ENCODE measurements at places on chromosomes 1 and 21.
A peak's percentile ranks its signal among the peaks of the same experiment; 100 is the strongest.

GRCh38 chr1:222009105-222009730, 267.3 kb upstream of the DUSP10 start:
- DNase-seq = peak; percentile 77
- H3K4me3 ChIP-seq = no peak overlapping the region
- no peaks in the 10 kb centered on the region for H3K4me1 ChIP-seq
- H3K27me3 ChIP-seq = no peaks in the 10 kb centered on the region
- H3K27ac ChIP-seq = peak overlapping the region; percentile 24

DNA sequence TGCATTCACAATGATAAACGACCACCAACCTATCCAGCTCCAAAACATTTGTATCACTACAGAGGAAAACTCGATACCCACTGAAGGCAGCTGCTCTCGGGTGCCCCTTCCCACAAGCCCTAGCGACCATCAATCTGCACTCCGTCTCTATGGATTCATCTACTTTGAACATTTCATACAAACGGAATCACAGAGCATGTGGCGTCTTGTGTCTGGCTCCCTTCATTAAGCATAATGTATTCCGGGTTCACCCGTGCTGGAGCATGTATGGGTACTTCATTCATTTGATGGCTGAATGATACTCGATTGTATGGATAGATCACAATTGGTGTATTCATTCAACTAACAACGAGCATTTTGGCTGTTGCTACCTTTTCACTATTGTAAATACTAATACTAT, 340.2 kb downstream of the SMYD3 start:
- H3K4me3 ChIP-seq = no peak overlapping the region
- no peaks in the 10 kb centered on the region for H3K36me3 ChIP-seq
- H3K27ac ChIP-seq = peak overlapping the region; percentile 17
- H3K27me3 ChIP-seq = no peaks in the 10 kb centered on the region
- H3K4me1 ChIP-seq = peaks cover 21% of the 10 kb centered on the region

DNA sequence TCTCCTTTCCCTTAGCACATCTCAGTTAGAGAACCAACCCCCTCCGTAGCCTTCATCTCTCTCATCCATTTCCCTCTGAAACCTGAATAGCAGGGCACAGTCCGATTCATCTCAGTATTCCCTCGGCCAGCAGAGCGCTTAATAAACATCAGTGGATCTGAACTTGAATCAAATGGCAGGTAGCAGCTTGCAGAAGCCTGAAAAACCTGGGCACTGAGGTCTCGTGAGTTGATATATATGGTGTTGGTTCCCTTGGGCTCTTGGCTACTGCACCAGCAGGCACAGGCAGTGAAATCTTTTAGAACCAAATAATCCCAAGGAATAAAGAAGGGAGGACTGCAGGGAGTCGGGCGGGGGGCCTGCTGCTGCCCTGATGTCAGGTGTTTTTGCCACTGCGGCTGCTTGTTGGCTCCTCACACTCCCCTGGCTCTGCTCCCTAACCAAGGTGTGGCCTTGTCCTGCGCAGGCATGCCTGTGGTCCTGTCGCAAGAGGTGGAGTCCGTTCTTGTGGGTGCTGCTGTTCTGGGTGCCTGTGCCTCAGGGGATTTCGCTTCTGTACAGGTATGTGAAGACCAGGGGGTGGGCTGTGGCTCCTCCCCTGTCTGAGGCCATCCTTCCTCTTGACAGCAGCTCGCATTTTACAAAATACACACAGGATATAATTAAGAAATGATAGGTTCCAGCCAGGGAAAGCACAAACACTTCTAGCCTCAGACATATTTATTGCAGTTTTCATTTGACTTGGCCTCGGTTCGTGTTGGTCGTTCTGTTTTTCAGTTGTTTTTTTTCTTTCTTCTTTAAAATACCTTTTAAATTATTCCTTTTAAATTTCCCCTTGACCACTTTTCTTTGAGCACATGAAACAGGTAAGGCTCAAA, 140.9 kb upstream of the HOOK1 start:
- H3K36me3 ChIP-seq = no peaks in the 10 kb centered on the region
- peaks cover 46% of the 10 kb centered on the region for H3K4me1 ChIP-seq
- no peaks in the 10 kb centered on the region for H3K27me3 ChIP-seq
- peak overlapping the region; percentile 94 for H3K27ac ChIP-seq
- DNase-seq = peak; percentile 98
- peak overlapping the region; percentile 59 for H3K4me3 ChIP-seq

DNA sequence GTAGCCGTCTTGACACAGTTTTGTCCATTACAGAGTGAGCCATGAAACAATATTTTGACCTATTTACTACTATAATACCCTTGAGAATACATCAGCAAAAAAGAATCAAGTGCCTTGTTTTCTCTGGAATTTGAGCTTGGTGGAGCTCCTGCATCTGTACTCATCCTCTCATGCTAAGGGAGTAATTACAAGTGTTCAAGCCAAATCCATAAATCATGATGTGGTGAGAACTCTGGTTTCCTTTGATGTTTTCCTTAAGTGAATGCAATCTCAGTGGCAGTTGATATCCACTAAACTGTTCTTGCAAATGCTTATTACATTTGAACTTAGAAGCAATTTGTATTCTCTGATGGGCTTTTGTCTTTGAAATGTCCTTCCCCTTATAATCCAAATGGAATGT, 824.6 kb upstream of the TMPRSS15 start:
- H3K27me3 ChIP-seq = no peaks in the 10 kb centered on the region
- no peak overlapping the region for H3K27ac ChIP-seq
- H3K4me1 ChIP-seq = peaks cover 6% of the 10 kb centered on the region
- DNase-seq = no peak
- no peaks in the 10 kb centered on the region for H3K36me3 ChIP-seq

- H3K27me3 ChIP-seq = peaks cover 26% of the 10 kb centered on the region
- no peaks in the 10 kb centered on the region for H3K36me3 ChIP-seq
- no peak overlapping the region for H3K27ac ChIP-seq
- no peak overlapping the region for H3K4me3 ChIP-seq
- peaks cover 12% of the 10 kb centered on the region for H3K4me1 ChIP-seq
Measured at GRCh38 chr1:248576260-248576980, 1.9 kb upstream of the OR2T34 start.

DNA sequence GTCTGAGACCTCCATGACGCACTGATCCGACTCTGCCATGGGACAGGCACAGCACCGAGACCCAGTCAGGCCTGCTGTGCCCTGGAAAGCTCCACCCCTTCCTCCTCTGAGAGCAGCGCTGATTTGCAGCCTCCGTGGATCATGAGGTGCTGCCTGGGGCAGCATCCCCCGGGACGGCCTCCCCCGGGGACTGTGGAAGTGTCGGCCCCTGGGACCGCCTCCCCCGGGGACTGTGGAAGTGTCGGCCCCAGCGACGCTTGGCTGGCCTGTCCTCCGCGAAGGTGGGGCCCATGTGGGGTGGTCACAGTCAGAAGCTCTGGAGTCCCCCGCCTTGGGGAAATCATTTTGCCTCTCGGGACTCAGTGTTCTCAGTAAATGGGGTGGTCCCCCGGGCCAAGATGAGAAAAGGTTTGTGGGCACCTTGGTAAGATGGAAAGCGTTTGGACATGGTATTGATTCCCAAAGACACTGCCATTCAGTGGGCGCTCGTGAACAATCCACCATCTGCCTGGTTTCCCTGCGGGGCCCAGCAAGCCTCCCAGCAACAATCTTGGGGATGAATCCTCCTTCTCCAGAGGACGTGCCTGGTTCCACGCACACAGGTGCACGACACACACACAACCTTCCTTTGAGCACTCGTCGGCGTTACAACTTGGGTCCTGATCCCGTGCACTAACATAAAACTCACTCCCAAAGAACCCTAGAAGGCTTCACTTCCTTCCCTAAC, 3.0 kb downstream of the TFF2 start:
- H3K27ac ChIP-seq = no peak overlapping the region
- H3K27me3 ChIP-seq = peaks cover 2% of the 10 kb centered on the region
- no peaks in the 10 kb centered on the region for H3K36me3 ChIP-seq
- no peak for DNase-seq
- no peaks in the 10 kb centered on the region for H3K4me1 ChIP-seq

All from MCF 10A (cell line).